RWPE1 (cell line): ENCODE measurements at places on chromosomes 4 and X.

GRCh38 chr4:126768338-126768737, 864.4 kb upstream of the INTU start:
- no peak for DNase-seq

GRCh38 chr4:145341381-145341780, 140.3 kb upstream of the SMAD1 start:
- no peak for DNase-seq

DNA sequence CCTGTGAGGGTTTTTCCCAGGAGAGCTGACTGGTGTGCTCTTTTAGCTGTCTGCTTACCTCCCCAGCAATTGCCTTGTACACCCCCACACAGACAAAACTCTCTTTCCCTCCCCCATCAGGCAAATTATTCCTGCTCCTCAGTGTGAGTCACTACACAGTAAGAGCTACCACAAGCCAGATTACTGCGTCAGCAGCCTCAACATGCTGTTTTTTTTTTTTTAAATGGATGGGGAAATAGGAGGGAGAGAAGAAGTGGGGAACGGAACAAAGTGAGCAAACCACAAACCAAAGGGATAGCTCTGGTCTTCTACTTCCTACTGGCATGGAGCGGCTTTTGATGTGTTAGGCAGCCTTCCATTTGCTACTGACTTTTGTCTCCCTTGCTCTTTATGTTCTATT, 107.5 kb upstream of the ACSL4 start:
- peak; percentile 73 for DNase-seq

DNA sequence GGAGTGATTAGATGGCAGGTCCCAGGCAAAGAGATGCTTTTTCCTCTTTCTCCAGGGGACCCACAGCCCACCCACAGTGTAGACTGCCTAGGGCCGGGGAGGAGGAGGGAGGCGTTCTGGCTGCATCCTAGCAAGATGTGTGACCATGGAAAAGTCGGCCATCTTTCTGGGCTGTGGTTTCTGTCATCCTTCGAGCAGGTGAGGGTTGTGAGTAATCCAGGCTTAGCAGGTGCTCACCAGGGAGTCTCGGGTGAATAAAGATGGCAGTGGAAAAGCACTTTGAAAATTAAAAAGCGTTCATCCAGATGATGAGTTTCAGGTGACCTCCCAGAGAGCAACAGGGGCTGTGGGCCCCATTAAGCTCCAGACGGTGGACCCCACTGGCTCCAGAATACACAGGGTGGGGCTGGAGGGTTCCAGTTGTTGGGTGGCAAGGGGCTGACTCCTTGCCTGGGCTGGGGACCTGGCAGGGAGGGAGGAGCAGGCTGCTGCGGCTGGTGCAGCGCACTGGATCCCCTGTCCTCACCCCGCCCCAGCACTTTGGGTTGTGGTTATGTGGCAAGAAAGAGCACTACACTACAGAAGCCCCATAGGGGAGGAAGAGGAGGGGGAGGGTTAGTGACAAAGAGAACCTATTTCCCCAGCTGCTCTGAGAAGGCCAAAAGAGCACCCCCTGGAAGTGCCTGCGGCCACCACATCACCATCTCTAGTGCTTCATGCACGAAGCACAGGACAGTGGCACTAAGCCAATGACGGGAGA, 23.7 kb downstream of the ELF4 start:
- DNase-seq: no peak

DNA sequence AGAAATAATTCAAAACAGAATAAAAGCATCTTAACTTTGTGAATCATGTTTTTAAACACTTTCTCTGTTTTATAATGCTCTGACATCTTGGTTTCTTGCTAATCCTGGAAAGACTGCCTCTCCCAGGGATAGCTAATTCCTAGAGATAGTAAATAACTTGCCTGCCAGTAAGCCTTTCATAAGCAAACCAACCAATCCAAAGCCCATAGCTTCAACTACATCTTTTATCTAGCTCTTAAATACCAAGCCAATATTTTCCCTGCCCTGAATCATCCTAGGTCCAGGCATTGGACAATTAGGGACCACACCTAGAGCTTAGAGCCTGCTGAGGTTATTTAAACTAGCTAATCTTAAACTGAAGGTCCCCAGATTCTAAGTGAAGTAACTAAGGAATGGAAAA, 223.7 kb upstream of the DIPK2B start:
- DNase-seq: no peak
